Small intestine (tissue), 16 donors: ENCODE measurements at places on chromosomes 3 and 15. TPM values are rescaled to one million over a fixed set of nuclear protein-coding genes. Genes with fewer than 3 reads are reported as not detected.

GRCh38 chr3:146250449-146251382, at the start of gene PLSCR4:
TSS of gene PLSCR4 (minus strand) at chr3:146251105. CDS start at chr3:146222071, 29,034 bp downstream.
- no peaks in the 10 kb centered on the region for H3K36me3 ChIP-seq
- peak; percentile 81 for DNase-seq
- H3K27me3 ChIP-seq = no peaks in the 10 kb centered on the region
- H3K4me1 ChIP-seq = no peaks in the 10 kb centered on the region
- peak within 1 kb of the TSS; percentile 68 for H3K4me3 ChIP-seq

DNA sequence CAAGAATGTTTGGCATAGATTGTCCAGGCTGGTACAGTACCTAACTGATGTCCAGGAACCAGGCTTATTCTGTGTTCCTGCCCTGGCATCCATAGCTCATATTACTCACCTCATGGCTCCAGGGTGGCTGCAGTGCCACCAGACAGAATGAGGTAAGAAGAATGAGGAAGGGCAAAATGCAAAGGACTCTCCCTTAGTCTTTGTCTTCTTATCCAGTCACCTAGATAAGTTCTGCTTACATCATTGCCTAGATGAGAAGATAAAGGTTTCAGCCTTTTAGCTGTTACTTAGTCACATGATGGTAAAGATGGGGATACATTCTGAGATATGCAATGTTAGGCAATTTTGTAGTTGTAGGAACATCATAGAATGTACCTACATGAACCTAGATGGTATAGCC, 45.8 kb downstream of the CHP1 start:
- H3K27me3 ChIP-seq = no peaks in the 10 kb centered on the region
- peaks cover 11% of the 10 kb centered on the region for H3K36me3 ChIP-seq
- H3K4me3 ChIP-seq = no peak overlapping the region
- no peaks in the 10 kb centered on the region for H3K4me1 ChIP-seq

DNA sequence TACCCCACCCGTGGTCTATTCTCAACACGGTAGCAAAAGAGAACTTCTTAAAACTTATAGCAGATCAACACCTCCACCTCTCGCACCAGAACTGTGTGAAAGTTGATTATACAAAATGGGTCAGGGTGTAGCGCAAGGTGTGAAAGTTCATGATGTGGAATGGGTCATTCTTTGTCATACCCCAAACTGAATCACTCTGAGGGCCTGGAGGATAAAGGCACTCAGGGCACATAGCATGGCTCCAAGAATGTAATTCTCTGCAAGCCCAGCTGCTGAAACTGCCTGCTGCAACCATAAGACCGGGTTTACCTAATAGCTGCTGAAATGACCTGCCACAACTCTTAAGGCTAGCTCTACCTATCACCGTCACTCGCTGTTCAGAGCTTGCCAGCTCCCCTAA, 70.0 kb downstream of the FOXP1 start:
- no peaks in the 10 kb centered on the region for H3K36me3 ChIP-seq
- no peak for DNase-seq
- no peak overlapping the region for H3K4me3 ChIP-seq
- no peaks in the 10 kb centered on the region for H3K27me3 ChIP-seq

- peaks cover 35% of the 10 kb centered on the region for H3K27me3 ChIP-seq
- peaks cover 12% of the 10 kb centered on the region for H3K4me1 ChIP-seq
- no peak overlapping the region for H3K4me3 ChIP-seq
- H3K36me3 ChIP-seq = no peaks in the 10 kb centered on the region
- no peak for DNase-seq
- H3K27ac ChIP-seq = no peak overlapping the region
Measured at GRCh38 chr3:84960581-84960980, 1.8 kb downstream of the CADM2 start.

The PLS1 gene
- polyA plus RNA-seq = 34.9 TPM

DNA sequence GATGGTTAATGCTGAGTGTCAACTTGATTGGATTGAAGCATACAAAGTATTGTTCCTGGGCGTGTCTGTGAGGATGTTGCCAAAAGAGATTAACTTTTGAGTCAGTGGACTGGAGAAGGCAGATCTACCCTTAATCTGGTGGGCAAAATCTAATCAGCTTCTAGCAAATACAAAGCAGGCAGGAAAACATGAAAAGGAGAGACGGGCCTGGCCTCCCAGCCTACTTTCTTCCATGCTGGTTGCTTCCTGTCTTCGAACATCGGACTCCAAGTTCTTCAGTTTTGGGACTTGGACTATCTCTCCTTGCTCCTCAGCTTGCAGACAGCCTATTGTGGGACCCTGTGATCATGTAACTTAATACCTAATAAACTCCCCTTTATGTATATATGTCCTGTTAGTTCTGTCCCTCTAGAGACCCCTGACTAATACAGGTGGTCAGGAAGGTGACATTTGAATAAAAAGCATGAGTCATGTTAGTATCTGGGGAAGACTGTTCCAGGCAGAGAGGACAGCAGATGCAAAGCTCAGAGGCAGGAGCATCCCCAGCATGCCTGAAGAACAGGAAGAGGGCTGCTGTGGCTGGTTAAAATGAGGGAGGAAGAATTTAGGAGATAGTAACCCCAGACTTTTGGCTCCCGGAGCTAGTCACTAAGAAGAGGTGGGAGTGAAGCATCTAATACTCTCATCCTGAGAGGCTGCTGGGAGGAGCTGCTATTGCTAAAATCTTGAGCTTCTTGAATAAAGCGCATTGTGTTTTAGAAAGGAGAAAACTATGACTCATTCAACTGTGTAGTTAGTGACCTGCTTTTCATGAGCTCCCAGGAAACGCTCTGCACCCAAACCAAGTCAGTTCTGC, 207.4 kb upstream of the HES1 start:
- no peak overlapping the region for H3K4me3 ChIP-seq
- no peak for DNase-seq
- H3K27ac ChIP-seq = no peak overlapping the region

DNA sequence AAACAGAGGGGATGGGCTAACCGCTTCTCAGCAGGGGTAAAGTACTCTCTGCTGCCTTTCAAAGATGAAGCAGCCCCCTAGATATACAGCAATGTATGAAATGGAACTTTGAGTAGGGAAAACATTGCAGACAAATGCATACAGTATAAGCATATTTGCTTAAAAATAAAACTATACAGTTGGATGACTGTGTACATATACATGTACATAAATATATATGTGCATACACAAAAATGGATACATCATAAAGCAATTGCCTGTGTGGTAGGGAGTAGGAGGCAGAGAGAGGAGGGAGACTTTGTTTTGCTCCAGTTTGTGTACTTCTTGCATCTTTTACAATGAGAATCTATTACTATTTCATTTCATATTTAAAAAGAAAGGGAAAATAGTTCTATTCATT, 28.4 kb downstream of the NSMCE3 start:
- no peaks in the 10 kb centered on the region for H3K4me1 ChIP-seq
- DNase-seq = no peak
- H3K4me3 ChIP-seq = no peak overlapping the region
- no peaks in the 10 kb centered on the region for H3K36me3 ChIP-seq
- H3K27me3 ChIP-seq = no peaks in the 10 kb centered on the region
- no peak overlapping the region for H3K27ac ChIP-seq

GRCh38 chr3:13135251-13135810, 62.1 kb upstream of the IQSEC1 start:
- no peaks in the 10 kb centered on the region for H3K4me1 ChIP-seq
- no peak overlapping the region for H3K4me3 ChIP-seq
- no peak overlapping the region for H3K27ac ChIP-seq
- H3K27me3 ChIP-seq = peaks cover 2% of the 10 kb centered on the region
- no peaks in the 10 kb centered on the region for H3K36me3 ChIP-seq

The IMPG2 gene
- polyA plus RNA-seq = 0.66 TPM

- peaks cover 8% of the 10 kb centered on the region for H3K27me3 ChIP-seq
- no peak overlapping the region for H3K27ac ChIP-seq
- no peak overlapping the region for H3K4me3 ChIP-seq
Measured at GRCh38 chr15:51405693-51406523, 64.5 kb downstream of the GLDN start.

The SLC22A14 gene
- 0.09 TPM for polyA plus RNA-seq

The ANKUB1 gene
- polyA plus RNA-seq = not detected

The SLC24A5 gene
- polyA plus RNA-seq = 0.03 TPM

The CELSR3 gene
- polyA plus RNA-seq = 2.8 TPM

GRCh38 chr3:72894976-72895552, 7.2 kb downstream of the GXYLT2 start:
- no peak overlapping the region for H3K4me3 ChIP-seq
- H3K36me3 ChIP-seq = no peaks in the 10 kb centered on the region
- H3K4me1 ChIP-seq = no peaks in the 10 kb centered on the region
- DNase-seq = no peak

DNA sequence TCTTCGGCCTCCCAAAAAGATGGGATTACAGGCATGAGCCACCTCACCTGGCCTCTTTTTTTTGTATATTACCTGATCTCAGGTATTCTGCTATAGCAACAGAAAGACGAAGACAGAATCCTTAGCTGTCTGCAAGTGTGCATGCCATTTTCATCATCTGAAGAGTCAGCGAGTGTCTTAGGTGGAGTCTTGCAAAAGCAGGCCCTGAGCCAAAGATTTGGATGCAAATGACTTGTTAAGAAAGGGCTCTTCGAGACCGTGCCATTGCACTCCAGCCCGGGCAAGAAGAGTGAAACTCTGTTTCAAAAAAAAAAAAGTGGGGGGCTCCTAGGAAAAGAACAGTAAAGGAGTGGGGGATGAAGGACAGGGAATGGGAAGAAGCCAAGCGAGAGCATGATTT, 10.2 kb upstream of the TRIM69 start:
- no peaks in the 10 kb centered on the region for H3K36me3 ChIP-seq
- H3K4me1 ChIP-seq = peaks cover 18% of the 10 kb centered on the region
- no peak overlapping the region for H3K4me3 ChIP-seq
- peak overlapping the region; percentile 94 for H3K27ac ChIP-seq
- no peak for DNase-seq
- no peaks in the 10 kb centered on the region for H3K27me3 ChIP-seq

The ROBO1 gene
- 0.81 TPM for polyA plus RNA-seq

DNA sequence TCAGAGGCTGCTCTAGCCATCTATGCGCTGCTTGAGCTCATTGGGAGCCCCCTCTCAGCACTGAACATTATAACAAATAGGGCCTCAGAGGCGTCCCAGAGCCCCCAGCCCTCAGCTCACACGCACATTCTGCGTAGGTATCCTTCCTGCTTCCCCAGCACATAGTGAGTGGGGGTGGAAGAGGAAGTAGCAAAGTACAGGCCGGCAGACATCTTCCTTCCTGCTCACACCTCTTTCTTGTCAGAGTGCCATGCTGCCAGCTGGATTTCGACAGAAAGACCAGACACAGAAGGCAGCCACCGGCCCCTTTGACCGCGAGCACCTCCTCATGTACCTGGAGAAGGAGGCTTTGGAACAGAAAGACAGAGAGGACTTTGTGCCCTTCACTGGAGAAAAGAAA, 16.6 kb downstream of the TMOD2 start:
- no peaks in the 10 kb centered on the region for H3K4me1 ChIP-seq
- H3K36me3 ChIP-seq = no peaks in the 10 kb centered on the region
- peak; percentile 43 for DNase-seq

The FAIM gene
- 4.2 TPM for polyA plus RNA-seq

The THOC7 gene
- polyA plus RNA-seq = 74.4 TPM

The DAZL gene
- polyA plus RNA-seq = not detected

DNA sequence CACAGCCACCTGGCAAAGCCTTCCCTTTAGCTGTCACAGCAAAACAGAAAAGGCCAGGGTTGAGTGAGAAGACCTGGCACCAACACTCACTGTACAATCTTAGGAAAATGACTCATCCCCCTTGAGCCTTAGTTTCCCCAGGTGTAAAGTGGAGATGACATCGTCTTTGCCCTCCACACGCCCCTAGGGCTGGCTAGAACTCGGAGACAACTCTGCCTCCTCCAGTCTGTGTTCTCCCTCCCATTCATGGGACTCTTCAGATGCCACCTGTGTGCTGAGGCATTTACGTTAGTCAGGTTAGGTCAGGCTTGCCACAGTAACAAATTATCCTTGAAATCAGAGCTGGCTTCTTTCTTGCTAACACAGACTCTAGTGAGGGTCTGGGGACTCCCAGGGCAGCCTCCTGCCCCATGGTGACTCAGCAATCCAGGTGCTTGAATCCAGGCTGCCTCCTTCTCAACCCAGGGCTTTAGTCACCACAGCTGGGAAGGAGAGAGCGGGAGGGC, 252.6 kb downstream of the PLCL2 start:
- H3K27ac ChIP-seq = no peak overlapping the region
- H3K27me3 ChIP-seq = peaks cover 2% of the 10 kb centered on the region
- DNase-seq = no peak
- H3K4me1 ChIP-seq = no peaks in the 10 kb centered on the region
- no peaks in the 10 kb centered on the region for H3K36me3 ChIP-seq

The KCNAB1 gene
- polyA plus RNA-seq = not detected

DNA sequence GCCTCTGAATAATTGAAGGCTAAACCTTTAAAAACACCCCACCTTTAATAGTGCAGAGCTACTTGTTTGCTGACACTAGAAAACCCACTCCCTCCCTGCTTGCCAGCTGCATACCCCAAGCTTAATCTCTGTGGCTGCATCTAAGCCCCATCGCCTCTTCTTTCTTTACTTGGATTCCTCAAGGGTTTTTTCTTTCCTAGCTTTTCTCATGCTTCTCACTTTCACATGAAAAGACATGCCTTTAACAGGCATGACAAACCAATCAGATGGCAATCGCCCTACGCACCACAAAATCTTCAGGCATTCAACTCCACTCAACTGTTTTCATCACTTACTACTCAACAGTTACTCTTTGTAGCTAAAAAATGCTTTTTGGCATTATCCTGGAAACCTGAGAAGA, 77.5 kb downstream of the PLD1 start:
- DNase-seq = no peak
- H3K27ac ChIP-seq = no peak overlapping the region
- no peaks in the 10 kb centered on the region for H3K27me3 ChIP-seq
- H3K36me3 ChIP-seq = no peaks in the 10 kb centered on the region
- peaks cover 39% of the 10 kb centered on the region for H3K4me1 ChIP-seq

The IGSF11 gene
- not detected for polyA plus RNA-seq

DNA sequence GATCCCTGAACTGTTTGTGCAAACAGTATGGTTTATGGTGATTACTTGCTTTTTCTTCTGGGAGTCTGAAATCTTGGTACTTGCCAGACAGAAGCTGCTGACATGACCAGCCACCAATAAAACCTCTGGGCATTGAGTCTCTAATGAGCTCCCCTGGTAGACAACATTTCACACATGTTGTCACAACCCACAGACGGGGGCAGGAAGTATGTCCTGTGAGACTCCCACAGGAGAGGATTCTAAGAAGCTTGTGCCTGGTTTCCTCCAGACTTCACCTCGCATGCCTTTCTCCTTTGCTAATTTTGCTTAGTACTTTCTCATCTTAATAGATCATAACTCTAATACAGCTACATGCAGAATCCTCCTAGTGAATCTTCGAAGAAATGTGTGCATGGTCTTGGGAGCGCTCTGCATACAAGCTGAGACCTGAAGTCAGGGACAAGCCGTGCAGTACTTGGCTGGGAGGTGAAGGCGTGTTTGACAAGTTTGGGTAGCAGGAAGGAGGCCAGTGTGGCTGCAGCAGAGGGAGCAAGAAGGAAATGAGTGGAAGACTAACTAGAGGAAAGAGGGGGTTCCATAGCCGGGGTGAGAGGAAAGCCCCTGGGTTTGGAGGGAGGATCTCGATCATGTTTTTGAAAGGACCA, 49.0 kb downstream of the B3GNT5 start:
- H3K4me3 ChIP-seq = no peak overlapping the region
- H3K36me3 ChIP-seq = no peaks in the 10 kb centered on the region
- H3K27ac ChIP-seq = no peak overlapping the region
- H3K4me1 ChIP-seq = no peaks in the 10 kb centered on the region
- peak; percentile 30 for DNase-seq

- no peaks in the 10 kb centered on the region for H3K4me1 ChIP-seq
- no peaks in the 10 kb centered on the region for H3K27me3 ChIP-seq
- no peak overlapping the region for H3K4me3 ChIP-seq
- peaks cover 29% of the 10 kb centered on the region for H3K36me3 ChIP-seq
- no peak overlapping the region for H3K27ac ChIP-seq
Measured at GRCh38 chr3:37287776-37288175, 113.4 kb upstream of the LRRFIP2 start.
